ENCODE measurements at places on chromosomes 5 and 9. TPM values are rescaled to one million over a fixed set of nuclear protein-coding genes. Genes with fewer than 3 reads are reported as not detected.

Gene IL17B
- total RNA-seq = 0.26 TPM

Gene SEMA6A
- 0.23 TPM for total RNA-seq

Gene S100Z
- total RNA-seq = not detected

Gene ADAMTS16
- not detected for total RNA-seq

Gene ENG
- 100 TPM for total RNA-seq

Gene AIF1L
- 1.2 TPM for total RNA-seq

Gene FOXD4L5
- 0.07 TPM for total RNA-seq

Gene KIF4B
- total RNA-seq = under 0.01 TPM

Gene INVS
- total RNA-seq = 30.8 TPM

Gene SPOCK1
- total RNA-seq = 305 TPM

Gene PCDHAC1
- total RNA-seq = 0.07 TPM

Gene ZFP2
- 0.69 TPM for total RNA-seq

Gene PPIP5K2
- total RNA-seq = 36.4 TPM

Gene SLCO6A1
- not detected for total RNA-seq

Gene PSD2
- 0.17 TPM for total RNA-seq

All from smooth muscle cell of the pulmonary artery (primary cell).